ENCODE measurements at places on chromosomes 2 and 18.

- no peak for DNase-seq
Observed at GRCh38 chr2:200578778-200579177, 7.0 kb upstream of the AOX1 start.

DNA sequence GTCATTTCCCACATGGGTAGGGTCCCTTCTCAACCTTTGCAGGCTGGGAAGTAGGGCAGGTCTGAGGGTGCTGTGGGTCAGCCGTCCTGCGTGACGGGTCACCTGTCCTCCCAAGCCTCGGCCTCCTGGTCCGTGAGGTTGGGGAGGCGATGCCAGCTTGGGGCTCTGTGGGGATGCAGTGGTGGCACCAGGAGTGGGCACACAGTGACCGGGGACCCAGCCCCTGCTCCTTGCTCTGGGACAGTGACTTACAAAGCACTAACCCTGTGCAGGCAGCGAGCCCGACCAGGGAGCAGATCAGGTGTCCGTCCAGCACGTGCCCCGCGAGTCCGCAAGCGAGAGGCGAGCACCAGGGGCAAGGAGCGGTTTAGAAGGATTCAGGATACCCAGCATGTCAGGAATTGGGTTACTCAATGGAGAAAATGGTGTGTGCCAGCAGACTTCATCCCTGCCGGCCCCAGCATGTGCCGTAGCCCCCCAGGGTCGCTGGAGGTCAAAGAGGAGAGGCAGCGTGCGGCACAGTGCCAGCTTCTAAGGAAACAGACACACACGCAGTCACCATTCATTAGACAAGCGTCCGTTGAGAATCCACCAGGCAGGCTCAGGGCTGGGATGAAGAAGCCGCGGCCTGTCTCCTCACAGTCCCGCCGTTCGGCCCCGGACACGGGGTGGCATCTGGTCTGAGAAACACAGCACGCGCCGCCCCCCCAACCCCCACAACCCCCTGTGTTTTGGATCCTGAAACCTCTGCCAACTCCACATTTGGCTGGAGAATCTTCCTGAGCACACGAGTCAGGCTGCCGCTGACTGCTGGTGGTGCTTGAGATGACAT is 11.7 kb downstream of the COLEC11 start:
- peak; percentile 61 for DNase-seq

- DNase-seq = no peak
Observed at GRCh38 chr2:11983870-11984269, 237.4 kb downstream of the LPIN1 start.

DNA sequence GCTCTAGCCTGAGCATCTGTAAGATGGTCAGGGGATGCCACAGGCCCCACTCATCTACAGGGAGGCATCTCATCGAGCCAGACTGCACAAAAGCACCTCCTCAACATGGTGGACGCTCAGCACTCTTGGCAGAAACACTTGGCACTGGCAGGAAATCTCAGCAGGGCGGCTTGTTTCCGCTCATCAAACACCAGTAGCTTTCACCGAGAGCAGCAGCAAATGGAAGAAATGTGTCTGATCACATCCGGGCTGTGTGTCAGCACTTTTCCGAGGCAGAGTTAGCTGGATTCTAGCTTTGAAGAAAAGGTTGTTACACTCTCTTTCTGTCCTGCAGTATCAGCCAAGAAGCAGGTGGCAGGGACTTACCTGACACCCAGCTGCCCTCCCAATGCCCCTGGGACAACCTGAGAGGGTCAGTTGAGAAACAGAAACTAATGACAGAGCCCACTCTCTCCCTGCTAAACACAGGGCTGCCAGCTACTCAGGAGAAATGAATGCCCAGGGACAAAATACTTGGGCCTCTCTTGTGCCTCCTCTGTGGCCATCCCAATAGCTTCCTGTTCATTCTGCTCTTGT is 68.9 kb upstream of the FZD7 start:
- peak; percentile 71 for DNase-seq

- no peak for DNase-seq
Observed at GRCh38 chr18:65897292-65897691, 146.5 kb downstream of the CDH7 start.

DNA sequence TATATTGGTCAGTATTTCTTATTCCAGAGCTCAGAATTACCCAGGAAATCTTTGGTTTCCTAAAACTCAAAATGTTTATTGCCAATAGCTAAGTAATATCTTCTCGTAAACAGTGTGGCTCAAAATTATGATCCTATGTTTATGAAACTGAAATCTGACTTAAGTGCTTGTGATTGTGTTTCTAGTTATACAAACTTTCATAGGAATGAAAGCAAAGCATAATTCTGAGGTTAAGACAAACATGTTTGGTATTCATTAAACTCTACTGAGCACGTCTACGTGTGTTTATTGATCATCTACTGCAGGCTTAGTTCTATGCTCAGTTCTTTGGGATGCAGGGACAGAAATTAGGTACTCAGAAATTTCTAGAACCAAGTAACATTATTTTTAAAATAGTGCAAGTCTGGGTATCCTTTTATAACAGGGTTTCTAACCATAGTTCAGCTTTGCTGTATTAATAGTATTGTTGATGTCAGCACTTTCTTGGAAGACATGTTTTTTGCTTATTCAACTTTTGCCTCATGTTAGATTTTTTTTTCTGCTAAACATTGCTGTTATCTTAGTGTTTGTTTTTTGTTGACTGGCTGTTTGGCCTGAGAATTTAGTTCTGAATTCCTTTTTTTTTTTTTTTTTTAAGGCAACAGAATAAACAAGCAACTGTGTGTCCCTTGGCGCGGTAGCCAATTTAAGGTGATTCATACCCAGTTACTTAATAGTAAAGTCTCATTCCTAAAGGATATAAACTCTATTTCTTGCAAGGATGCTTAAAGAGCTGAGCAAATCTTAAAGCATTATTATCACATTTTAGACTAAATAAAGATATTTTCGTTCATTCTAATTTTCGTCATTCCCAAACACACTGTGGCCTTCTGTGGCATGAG is 31.3 kb downstream of the PTPRM start:
- no peak for DNase-seq

- no peak for DNase-seq
Observed at GRCh38 chr2:181164699-181165098, 184.3 kb downstream of the UBE2E3 start.

DNA sequence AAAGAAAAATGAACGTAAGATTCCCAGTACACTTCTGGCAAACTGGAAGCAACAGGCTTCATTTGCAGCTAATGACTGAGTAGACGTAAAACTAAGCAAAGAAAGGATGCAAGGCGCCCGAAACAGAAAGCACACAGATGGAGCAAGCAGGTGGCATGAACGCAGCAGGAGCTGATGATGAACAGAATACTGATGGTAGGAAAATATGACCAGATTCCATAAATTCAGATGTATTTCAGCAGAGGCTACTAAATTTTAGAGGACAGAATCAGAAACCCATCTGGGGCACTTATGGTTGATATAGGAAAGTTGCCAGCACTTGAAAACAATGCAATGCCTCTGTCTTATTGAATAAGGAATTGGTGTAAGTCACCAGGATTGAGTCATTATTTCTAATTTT is 658.7 kb upstream of the LINC00305 start:
- peak; percentile 51 for DNase-seq

DNA sequence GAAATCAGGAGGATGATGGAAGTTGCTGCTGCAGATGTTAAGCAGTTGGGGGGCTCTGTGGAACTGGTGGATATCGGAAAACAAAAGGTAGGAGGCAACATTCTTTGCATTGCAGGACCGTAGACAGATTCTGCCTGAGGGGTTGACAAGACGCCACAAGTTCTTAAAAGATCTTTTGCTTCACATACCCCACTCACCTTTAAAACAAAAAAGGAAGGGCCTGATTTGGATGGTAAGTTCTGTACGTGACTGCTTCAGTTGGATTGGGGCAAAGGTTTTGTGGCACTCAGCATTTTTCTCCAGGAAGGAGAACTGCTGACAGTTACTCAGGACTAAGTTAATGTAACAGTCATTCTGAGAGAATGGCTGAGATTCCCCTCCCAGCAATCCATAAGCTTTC is 5.2 kb downstream of the CNDP2 start:
- no peak for DNase-seq

DNA sequence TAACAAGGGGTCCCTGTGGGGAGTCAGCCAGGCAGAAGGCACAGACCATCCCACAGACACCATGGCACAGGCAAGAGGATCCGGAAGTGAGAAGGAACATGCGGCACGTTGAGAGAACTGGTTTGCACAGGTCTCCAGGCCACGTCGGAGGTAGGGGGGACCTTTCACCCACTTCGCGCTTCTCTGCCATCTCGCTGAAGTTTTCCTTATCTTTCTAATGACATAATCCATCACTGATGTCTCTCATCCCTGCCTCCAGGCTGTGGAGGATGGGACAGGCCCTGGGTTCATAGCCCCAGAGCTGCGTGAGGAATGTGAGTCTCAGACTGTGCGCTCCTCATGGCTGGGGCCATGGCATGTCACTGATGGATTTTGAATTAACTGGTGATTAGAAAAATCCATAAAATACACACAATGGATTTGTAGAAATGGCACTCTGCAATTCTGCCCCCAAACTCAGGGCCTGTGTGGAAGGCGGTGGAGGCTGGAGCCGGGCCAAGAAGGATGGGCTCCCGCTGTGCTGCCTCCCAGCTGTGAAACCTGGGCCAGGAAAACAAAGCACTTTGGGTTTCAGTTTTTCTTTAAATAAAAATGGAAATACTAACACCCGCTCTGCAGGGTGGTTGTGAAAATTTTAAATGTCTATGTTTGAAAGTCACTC is 113.3 kb upstream of the ALKAL2 start:
- no peak for DNase-seq

DNA sequence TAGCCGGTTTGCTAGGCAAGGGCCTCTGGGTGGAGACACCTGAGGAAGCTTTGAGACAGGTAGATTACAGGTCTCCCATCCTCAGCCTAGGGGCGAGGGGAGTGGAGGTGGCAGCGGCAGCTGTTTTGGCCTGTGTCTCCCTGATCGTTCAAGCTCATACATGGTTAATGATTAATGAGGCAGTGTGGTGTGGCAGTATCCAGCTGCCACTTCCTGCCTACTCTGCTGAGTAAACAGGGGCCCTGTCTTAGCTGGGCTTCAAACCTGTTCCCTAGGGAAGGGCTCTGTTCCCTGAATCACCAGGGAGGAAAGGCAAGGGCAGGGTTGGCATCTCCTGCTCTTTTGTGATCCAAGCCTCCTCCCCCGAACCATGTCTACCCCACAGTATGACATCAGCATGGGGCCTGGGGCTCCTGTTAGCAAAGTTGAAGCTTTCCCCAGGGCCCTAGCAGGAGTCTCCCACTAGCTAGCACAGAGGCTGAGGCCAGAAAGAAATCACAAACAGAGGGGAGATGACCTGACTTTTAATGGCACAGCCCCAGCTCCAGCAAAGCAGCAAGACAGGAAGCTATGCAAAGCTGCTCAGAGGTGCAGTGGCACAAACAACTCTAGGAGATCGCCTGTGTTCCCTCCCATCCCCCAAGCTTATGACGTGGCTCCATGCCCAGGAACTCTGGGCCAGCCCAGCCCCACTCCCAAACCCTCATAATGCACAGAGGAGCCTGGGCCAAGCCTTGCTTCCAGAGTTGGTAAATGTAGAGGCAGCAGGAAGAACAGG is 3.7 kb upstream of the TUBA4B start:
- peak; percentile 10 for DNase-seq

DNA sequence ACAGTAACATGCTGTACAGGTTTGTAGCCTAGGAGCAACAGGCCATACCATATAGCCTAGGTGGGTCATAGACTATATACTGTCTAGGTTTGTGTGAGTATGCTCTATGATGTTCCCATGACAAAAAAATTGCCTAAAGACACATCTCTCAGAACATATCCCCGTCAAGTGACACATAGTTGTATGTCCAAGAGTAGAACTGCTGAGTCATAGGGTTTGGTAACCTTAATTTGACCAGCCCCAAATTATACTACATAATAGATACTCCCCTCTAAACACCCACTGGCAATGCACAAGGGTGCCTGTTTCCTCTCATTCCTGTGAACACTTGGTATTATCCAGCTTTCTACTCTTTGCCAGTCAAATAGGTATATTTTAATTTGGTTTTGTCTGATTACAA is 161.6 kb downstream of the LCLAT1 start:
- no peak for DNase-seq

DNA sequence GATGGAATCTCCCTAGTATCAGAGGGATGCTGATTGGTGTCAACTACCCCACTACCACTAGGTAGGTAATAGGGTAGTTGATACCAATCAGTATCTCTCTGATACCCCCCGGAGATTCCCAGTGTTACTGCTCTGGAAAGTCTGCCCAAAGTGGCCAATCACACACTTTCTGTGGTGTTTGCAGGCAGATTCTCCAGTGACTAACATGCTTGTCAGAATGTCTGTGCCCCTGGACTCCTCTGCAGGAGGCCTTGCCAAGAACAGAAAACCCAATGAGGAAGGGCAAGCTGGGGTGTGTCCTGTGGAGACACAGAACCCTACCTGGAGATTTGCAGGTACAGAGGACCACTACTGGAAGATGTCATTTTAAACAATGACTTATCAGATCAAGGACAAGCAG is 135.1 kb downstream of the RIT2 start:
- no peak for DNase-seq

DNA sequence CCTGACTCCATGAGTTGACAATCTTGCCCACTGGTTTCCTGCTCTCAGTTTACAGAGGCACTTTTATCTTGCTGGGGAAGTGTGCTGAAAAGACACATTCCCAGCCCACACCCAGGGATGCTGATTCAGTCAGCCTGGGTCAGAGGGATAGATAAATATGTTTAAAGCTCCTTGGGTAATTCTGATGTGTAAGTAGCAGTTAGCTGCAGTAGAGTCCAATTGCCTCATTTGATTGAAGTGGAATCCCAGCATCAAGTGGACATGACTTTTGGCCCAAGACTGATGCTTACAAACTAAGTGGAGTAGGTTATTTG is 29.4 kb downstream of the PSD4 start:
- no peak for DNase-seq

GRCh38 chr2:69203166-69203985 is 183.7 kb downstream of the GFPT1 start:
- no peak for DNase-seq

DNA sequence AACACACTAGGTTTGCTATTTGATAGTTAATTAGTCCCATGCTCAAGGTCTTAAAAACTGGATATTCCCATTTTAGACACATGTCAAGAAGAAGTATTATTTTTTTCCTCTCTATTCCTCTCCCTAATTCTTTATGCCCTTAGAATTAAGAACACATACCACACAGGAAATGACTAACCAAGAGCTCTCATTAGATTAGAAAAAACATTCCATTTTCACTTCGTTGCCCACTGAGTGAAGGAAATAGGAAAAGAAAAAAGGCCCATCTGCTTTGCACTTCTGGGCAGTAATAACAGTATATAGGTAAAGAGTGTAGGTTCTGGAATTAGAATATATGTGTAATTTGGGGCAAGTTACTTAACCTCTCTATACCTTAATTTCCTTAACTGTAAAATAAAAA is 26.9 kb downstream of the ACADL start:
- DNase-seq = no peak

- DNase-seq = no peak
Observed at GRCh38 chr2:210663631-210664089, 107.3 kb downstream of the CPS1 start.

GRCh38 chr2:38907743-38908562 is 18.3 kb downstream of the ARHGEF33 start:
- no peak for DNase-seq

- no peak for DNase-seq
Observed at GRCh38 chr2:158505448-158505934, 48.7 kb downstream of the PKP4 start.

- no peak for DNase-seq
Observed at GRCh38 chr2:7971841-7972240, 710.0 kb upstream of the ID2 start.

- no peak for DNase-seq
Observed at GRCh38 chr2:230322561-230323384, 4.2 kb upstream of the SP140L start.
